ENCODE measurements at places on chromosomes 5 and 9. TPM values are rescaled to one million over a fixed set of nuclear protein-coding genes. Genes with fewer than 3 reads are reported as not detected.

The KLF4 gene
- total RNA-seq, result 35.1 TPM

The ANKRD20A1 gene
- 1.5 TPM for total RNA-seq

The C5orf58 gene
- total RNA-seq, result not detected

The SLC23A1 gene
- total RNA-seq, result 1.3 TPM

The TSSK1B gene
- not detected for total RNA-seq

The MARCOL gene
- total RNA-seq, result not detected

Data from A549 treated with AZD2906 at 1 μM for 4 hours (cell line).